ENCODE measurements at places on chromosomes 3 and 15.

DNA sequence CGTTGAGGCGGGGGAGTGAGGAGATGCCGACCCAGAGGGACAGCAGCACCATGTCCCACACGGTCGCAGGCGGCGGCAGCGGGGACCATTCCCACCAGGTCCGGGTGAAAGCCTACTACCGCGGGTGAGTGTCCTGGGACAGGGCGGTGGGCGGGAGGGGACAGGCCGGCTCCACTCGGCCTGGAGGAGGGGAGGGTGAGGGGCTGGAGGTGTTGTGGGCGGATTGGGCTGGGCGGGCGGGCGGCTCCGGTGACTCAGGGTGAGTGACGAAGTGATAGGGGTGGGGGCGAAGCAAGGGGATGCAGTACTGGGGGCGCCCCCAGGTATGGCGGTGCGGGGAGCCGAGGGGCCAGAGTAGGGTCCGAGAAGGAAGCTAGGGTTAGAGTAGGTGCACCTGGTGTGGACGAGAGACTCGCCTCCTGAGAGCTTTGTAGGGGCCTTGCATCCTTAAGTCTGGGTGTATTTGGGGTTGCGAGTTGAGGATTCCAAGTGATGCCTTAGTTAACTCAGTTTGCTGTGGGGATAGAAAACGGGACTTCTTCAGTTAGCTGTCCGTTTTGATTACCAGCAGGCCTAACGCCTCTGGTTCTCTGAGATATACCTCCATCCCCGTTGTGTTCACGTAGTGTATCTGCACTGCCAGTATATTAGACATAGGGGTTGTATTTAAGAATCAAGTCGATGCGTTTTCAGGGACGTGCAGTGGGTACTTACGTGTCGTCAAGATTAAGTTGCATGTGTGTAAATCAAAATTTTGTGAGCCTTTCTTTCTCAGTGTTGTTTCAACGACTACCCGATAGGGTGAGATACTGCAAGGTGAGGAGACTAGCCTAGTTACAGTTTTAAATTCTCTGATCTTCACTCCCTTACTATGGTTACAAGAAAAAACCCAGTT, 670 bp downstream of the PRKCI start:
- DNase-seq = peak; percentile 6

DNA sequence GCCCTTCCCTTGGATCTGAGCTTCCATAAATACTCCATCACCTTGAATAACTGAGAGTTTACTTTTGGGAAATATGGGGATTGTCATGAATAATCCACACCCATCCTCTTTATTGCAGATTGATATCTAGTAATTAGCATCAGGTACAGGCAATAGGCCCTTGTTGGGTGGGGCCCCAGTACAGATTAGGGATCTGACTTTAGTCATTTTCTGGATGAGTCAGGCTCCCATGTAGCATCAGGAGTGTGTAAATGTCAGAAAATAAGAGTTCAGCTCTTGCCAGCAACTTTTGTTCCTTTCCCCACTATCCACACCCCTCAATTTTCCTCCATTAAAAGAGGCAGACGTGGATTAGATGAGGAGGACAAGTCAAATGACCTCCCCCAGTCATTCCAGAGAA, 17.7 kb upstream of the SNRK start:
- DNase-seq = no peak

DNA sequence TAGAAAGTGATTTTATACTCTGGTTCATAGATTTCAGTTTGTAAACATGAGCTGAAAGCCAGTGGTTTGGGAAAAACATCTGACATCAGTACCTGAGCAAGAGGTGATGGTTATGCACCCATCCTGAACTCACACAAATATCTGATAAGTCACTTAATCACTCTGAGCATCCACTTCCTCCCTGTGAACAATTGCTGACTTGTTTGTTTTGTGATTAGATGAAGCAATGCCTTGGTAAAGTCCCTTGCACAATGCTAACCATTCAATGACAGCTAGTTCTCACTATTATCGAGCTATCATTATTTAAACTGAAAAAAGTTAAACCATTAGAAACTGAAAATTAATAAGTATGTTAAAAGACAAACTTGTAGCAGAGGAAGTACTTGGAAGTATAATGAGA, 303.0 kb downstream of the PLOD2 start:
- DNase-seq = no peak

DNA sequence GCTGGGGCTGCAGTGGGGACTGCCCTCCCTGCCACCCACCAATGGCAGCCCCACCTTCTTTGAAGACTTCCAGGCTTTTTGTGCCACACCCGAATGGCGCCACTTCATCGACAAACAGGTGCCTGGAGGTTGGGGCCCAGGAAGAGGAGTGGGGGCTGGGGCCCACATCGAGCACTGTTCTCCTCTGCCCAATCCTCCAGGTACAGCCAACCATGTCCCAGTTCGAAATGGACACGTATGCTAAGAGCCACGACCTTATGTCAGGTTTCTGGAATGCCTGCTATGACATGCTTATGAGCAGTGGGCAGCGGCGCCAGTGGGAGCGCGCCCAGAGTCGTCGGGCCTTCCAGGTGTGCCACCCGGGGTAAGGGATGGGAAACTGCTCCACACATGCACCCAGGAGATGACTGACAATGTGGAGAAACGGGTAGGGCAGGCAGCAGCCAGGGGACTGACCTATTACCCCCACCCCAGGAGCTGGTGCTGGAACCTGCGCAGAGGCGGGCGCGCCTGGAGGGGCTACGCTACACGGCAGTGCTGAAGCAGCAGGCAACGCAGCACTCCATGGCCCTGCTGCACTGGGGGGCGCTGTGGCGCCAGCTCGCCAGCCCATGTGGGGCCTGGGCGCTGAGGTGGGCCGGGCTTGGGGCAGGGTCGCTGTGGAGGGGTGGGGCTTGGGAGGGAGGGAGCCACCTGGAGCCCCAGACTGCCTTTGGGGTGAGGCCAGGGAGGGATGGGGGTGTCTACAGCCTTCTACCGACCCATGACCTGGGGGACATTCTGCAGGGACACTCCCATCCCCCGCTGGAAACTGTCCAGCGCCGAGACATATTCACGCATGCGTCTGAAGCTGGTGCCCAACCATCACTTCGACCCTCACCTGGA, 22.9 kb downstream of the NBEAL2 start:
- DNase-seq = no peak

DNA sequence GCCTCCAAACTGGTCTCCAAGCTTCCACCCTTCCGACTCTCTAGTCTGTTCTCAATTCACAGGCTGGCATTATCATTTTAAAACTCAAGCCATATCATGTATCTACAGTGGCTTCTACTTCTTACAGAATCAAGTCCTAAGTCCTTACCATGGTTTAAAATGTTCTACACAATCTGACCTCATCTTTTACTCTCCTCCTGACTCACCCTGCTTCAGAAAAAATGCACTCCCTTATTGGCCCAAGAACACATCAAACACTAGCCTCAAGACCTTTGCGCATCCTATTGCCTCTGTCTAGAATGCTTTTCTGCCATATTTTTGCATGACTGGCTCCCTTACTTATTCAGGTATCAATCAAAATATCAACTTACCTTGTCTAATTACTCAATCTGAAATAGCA, 11.0 kb downstream of the MRPL3 start:
- DNase-seq = no peak

GRCh38 chr3:72460205-72461174, 387.8 kb downstream of the SHQ1 start:
- no peak for DNase-seq

DNA sequence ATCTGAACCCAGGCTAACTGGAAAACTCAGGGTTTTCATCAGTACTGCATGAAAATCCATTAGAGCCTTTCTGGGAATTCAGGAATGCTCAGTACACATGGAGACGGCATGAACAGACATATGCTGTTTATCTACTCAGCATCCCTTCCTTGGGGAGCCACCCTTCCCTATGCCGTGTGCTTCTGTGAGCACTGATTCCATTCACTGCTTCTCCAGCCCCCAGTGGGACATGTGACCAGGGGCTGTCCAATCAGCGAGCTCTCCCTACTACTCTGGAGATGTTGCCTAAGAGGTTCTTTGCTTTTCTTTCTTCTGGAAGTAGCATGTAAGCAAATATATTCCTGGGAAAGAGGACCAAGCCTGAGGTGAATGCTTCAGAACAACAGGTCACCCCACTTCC, 5.6 kb upstream of the PCOLCE2 start:
- DNase-seq = no peak

DNA sequence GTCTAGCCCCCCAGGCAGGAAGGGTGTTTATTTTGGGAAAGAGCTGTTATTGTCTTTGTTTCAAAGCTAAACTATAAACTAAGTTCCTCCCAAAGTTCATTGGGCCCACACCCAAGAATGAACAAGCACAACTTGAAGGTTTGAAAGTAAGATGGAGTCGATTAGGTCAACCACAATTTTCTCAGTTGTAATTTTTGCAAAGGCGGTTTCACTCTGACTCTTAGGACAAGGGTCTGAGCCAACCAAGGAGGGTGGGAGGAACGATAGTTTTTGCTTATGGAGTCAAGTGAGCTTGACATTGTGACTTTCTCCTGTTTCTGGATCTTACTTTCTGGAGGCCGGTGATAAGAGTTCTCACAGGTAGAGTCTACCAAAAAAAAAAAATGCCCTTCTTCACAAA, 5.8 kb upstream of the ZNF770 start:
- no peak for DNase-seq

- no peak for DNase-seq
These were observed 2.3 kb downstream of the PHLDB2 start for GRCh38 chr3:111861391-111861790.

DNA sequence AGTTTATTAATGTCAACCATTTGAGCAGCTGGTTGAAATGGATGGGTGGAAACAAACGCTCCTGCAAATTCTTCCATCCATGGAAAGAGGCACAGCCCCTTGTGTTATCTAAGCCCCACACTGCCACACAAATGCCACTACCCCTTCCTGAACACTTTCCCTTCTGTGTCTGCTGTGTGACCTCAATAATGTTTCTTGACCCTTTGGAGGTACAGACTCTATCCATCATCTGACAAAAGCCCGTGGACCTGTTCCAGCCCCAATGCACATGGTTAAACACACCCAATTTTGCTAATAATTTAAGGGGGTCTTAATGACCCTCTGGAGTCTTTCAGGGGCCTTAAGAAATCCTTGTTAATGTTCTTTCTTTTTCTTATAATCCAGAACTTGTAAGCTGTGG, 482.2 kb upstream of the CFAP20DC start:
- no peak for DNase-seq

DNA sequence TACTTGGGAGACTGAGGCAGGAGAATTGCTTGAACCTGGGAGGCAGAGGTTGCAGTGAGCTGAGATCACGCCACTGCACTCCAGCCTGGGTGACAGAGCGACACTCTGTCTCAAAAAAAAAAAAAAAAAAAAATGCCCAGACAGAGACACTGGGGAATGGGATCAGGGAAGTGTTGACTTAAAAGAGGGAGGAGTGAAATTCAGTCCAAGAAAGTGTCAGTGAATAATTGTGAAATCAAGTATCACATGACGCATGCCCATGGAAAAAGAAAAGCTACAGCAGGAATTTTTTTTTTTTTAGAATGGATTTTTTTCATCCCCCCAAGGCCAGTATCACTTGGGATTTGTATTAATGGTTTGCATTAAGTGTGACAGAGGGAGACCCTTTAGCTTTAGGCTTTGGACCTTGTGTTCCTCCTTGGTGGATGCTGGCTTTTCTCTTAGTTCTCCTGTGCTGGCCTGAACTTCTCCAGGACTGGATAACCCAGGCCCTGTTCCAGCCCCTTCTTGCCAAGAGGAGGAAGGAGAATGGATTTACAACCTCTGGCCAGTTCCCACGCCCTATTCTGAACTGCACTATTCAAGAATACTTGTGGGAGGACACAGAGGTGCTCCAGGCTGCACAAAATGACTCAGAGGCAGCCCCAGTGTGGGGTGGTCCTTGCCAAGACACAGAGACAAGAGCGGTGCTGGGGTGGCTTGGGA, 36.7 kb upstream of the ZNF774 start:
- DNase-seq = no peak

DNA sequence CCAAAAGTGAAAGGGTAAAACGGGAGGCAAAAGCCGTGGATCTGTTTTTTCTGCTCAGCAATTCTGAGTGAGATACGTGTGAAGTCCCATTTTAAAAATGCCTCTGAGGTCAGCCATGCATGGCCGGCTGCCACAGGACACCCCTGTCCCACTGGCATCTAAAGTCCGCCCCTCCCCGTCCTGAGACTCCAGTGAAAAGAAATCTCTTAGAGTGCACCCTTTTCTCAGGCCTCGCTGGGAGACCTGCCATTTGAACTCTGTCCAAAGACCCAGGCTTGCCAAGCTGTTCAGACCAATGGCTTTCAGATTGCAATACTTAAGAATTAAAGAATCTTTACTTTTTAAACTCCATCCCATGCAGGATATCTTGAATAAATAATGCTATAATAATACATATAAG, 61.0 kb upstream of the SLC24A5 start:
- DNase-seq = no peak

- no peak for DNase-seq
These were observed 253.6 kb upstream of the ZNF717 start for GRCh38 chr3:76038949-76039348.

DNA sequence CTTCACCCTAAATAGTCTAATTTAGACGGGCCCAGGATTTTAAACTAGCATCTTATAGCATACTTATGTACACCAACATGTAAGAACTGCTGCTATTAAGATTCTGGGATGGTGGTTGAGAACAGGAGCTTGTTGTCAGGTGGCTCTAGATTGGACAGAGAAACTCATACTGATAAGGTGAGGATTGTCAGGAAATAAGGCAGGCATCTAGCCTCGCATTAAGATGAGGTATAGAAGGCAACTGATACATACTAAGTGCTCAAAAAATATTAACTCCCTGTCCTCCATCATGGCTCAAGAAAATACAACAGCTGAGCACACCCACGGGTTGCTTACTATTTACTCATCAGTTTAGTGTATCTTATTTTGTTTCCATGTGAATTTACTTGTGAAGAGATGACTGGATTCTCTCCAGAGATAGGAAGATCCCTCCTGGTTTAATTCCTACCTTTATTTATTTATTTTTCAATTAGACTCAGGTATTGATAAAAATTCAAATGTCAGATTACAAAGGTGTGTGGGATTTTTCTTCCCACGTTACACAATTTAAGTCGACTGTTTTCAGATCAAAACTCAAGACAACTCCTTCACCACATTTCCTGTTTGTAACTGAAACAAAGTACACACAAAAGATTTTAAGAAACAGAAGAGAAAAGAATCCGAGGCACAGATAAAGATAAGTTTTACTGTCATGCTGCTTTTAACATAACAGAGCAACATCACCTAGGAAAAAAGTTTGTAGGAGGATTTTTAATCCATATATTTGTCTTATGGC, at the start of gene TRAT1:
TSS of gene TRAT1 (plus strand) at position 664 of the 775 bp plus-strand sequence. CDS start 142 bp downstream, outside the sequence.
- no peak for DNase-seq

DNA sequence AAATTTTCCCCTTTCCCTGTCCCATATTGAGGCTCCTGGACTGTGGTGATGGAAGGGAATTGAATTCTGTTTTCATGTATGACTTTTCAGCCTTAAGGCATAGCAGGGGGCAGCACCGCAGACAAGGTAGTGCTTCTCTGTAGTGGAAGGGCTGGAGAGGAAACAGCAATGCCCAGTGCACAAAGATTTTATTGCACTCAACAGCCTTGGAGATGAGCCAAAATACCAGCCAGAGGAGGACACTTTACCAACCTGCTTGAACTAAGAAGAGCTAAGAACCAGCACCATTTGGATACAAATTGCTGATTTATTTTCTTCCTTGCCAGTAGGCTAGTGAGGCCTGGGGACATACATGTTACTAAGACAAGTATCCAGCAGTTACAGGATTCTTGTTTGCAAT, 98.7 kb downstream of the KCNMB2 start:
- no peak for DNase-seq
